ENCODE measurements at places on chromosomes 5 and 9.

DNA sequence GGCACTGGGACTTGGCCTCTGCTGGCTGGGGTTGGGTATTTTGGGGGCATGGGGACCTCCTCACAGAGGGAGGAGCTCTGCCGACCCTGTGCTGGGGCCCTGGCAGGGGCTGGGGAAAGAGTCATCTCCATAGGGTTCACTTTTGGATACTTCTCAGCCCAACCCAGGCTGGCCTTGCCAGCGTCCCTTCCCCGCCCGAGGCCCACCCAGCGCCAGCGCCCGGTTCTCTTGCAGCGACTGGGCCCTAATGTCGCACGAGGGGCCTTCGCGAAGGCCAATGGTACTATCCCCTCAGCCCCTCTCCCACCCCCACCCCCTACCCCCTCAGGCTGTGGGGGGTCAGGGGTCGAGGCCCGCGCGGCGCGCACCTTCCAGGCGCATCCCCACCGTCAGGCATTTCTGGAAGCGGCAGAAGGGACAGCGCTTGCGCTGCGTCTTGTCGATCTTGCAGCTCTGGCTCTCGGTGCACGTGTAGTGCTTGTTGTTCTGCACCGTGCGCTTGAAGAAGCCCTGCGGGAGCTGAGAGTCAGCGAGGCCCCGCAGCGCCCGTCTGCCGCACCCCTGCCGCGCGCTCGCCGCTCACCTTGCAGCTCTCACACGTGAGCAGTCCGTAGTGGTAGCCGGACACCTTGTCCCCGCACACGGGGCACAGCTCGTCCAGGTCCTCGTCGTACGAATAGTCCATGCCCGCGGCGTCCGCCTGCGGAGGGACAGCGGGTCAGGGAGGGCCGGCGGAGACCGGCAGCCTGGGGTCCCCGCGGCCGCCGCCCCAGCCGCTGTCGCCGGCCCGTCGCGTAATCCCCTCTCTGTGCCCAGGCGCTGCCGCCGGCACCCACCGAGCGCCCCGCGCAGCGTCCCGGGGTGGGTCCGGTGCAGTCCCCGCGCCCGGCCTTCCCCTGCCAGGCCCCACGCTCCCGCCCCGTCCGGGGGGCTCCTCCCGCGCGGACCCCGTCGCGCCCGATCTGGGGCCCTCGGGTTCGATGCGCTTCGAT, 4.2 kb downstream of the NR5A1 start:
- DNase-seq = no peak

DNA sequence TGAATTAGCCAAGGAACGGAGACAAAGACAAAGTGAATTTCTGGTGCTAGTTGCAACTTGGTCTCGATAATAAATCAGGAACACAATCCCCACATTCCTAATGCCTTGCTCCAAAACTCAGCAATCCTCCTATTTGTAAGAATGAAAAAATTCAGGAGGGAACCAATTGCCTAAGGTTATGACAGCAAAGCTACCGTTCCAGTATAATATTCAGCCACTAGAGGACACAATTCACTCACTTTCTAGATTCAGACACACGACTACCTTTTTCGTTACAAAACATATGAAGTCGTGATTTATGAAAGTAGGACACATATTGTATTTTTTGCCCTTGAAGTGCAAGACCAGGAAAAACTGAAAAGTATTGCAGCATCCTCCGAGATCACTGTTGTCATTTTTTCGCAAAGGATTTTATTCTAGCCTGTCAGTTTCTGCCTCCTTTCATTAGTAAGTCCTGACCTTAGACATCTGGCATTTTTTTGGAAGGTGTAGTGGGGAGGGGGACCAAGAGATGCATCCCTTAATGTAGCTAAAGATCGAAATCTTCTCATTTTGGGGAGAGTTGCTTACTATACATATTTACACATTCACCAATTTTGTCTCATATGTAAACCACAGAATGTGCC, 133.1 kb downstream of the DOCK8 start:
- DNase-seq = no peak

- DNase-seq = no peak
These were observed 159.7 kb downstream of the TLE1 start for GRCh38 chr9:81529556-81530193.

- no peak for DNase-seq
These were observed 105.4 kb downstream of the DAPK1 start for GRCh38 chr9:87602933-87603643.

- no peak for DNase-seq
These were observed 757.0 kb upstream of the ADAMTS16 start for GRCh38 chr5:4383102-4383501.

DNA sequence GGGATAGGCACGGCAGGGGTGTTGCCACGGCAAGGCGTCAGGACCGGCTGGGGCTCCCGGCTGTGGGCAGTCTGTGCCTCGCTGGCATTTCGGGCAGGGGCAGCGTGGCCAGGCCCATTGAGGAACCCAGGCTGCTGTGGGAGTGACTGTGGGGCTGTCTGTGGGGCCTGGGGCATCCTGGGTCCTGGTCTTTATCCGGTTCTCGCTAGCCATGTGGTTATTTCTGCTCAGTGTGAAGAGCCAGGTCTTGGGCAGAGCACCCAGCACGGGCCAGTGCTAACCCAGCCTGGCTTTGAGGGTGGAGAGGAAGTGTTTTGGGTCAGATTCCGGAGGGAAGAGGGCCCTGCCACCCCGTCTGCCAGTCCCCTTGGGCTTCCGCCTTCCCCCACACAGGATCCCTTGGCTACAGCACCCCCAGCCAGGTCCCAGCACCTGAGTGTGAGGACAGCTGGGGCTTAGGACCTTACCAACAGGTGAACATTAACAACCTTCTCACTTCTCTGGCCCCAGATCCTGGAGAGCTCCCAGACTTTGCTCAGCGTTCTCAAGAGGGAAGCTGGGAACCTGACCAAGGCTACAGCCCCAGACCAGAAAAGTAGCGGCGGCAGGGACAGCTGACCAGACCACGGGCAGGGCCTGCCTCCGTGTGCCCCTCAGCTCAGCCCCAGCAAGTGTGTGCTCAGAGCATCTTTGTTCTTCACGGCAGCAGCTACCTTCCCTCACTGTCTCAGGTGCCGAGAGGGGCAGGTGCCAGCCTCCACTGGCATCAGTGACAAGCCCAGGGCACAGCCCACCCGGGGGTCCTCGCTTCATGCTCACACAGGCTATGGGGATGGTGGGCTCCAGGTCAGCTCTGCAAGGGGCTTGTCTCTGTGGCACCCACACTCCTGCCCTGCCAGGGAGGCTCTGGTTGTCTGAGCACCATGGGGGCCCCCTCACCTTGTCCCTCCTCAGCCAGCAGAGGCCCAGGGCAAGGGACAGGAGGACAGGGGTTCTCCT, 1.1 kb downstream of the SSNA1 start:
- DNase-seq = no peak

DNA sequence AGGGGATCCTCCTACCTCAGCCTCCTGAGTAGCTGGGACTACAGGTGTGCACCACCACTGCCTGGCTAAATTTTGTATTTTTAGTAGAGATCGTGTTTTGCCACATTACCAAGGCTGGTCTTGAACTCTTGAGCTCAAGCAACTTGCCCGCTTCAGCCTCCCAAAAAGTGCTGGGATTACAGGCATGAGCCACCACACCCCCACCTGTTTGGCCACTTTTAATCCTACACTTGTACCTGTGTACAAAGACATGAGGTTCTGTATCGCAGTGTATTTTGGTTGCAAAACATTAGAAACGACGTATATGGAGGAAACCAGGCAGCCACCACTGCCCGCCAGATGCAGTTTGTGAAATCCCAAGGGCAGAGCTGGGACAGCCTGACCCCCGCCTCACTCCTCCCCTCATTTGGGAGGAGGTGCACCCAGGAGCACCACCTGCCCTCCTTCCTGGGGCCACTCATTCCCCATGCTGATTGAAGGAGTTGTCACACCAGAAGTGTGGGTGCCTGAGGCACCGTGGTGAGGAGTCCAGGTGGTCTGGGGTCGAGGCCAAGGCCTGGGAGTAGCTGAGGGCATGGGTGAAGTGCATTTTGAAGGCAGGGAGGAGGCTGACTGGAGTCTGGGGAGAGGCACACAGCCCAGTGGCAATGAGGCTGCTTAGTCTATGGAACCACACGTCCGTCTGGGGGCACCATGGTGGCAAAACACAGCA, 39.3 kb upstream of the OLFM1 start:
- no peak for DNase-seq

DNA sequence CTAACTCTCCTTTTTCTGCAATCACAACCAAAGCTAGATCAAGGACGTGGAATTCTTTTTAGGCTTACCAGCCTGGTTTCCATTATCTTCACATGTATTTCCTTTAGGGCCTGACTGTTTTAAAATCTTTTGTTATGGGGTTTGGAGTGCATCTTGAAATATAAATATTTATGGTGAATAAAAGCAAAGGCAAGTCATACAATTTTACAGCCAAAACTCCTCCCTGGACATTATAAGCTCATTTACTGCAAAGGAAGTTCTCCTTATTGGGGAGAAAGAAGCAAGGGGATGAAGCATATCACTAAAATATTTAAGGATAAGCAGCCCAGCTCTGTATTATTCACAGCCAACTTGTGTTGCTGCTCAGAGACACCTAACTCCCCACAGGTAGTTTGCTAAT, 132.2 kb upstream of the TARS1 start:
- DNase-seq = no peak

- DNase-seq = no peak
These were observed 261.6 kb downstream of the BNC2 start for GRCh38 chr9:16608906-16609305.

GRCh38 chr9:93479726-93480125, 26.3 kb upstream of the FAM120AOS start:
- no peak for DNase-seq

- DNase-seq = no peak
These were observed 51.6 kb upstream of the SARDH start for GRCh38 chr9:133789778-133790177.

DNA sequence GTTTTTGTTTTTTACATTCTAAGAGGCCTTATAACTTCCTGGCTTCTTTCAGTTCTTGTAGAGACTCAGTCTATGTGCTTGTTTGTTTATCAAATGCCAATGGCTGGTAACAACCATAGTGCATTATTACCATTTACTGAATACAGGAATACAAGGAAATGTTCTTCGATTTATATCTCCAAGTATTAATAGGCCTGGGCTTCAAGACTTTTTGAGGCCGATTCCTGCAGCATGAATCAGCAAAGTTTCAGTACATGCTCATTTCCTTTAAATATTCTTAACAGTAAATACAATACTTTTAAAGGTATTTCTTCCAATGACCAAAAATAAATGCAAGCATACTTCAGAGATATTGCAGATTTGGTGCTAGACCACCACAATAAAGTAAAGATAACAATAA, 535.3 kb downstream of the EFNA5 start:
- DNase-seq = no peak

- no peak for DNase-seq
These were observed 16.6 kb downstream of the STOM start for GRCh38 chr9:121353241-121354061.

DNA sequence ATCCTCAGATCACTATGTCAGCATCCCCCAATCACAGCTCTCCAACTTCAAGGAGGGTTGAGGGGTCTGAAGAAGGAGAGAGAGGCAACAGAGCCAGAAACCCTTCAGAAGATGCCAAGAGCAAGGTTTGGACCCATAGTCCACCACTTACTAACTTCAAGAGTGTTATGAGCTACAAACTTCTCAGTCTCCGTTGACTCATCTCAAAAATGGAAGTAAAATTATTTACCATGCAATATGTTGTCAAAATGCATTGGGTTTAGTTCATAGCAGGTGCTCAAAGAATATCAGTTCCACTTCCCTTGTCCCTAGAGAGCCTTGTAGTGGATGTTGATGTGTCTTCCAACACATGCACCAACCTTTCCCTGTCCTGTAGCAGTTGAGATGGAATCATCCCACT, 116.0 kb downstream of the KCNIP1 start:
- no peak for DNase-seq

DNA sequence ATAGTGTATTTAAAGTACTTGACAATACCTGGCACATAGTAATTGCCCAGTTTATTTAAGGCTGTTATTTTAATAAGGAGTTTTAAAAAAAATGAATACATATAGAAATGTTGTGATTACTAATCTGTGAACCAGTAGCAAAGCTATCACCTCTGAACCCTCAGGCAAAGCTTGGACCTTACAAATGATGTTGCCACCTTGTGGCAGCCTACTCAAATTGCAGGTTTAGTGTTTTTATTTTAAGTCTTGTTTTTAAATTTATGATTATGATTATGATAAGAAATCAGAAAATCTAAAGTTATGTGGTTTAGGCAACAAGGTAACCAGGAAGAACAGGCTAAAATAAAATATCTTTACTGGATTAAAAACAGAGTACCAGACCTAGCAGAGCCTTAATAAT, 35.8 kb downstream of the PPARGC1B start:
- DNase-seq = no peak

- no peak for DNase-seq
These were observed 73.9 kb downstream of the GOLPH3 start for GRCh38 chr5:32100230-32100629.

DNA sequence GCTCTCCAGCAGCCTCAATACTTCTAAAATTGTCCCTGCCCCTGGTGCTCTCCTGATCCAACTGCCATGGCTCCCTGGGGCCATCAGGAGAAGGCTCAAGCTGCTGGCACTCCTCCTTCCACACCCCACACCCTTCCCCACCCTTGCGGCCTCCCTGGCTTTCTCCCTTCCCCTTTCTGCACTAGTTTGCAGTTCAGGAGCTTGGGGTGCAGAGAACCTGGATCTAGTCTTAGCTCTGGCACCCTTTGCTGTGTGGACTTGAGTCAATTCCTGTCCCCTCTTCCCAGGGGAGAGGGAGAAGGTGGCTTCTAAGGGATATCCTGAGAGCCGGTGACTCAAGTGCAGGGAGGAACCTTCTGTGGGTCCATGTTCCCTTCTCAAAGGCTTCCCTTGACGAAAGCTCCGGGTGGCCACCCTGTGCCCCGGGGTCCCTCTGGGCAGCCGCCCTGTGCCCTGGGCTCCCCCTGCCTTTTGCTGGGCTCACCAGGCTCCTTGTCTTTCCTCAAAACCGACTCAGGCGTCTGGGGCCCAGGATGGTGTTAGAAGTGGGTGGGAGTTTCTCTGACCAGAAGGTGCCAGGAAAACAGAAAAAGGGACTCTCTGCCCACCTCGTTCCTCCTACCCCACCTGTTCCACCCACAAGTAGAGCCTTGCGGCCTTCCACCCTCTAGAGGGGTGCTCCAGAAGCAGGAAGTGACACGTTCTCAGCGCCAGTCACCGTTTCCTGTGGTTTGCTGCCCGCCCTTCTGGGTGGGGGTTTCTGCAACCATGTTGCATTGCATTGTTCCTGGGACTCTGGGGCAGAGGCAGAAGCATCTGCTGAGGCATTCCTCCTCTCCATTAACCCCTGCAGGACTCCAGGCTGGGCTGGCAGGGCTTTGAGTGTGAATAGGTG, 15.0 kb downstream of the GLIPR2 start:
- no peak for DNase-seq

- DNase-seq = no peak
These were observed 91.3 kb downstream of the PDE6A start for GRCh38 chr5:149853331-149853648.

DNA sequence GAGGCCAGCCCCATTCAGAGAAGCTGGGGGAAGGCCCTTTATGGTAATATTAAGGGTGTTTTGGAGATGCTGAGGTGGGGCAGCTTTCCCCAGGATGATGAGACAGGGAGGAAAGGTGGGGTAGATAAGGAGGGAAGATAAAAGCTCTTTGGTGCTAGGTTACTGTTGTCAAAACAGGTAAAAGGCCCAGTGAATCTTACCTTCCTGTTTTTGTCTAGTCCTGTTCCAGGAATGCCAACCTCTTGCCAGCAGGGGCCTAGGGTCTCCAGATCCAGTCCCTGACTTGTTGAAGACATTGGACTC, 797 bp upstream of the CCL27 start:
- DNase-seq = no peak

All from NCI-H2081 treated with DMSO at 0.1 percent for 48 hours (cell line).